ENCODE measurements at places on chromosomes 5 and 9. TPM values are rescaled to one million over a fixed set of nuclear protein-coding genes. Genes with fewer than 3 reads are reported as not detected.

AGXT2 gene
- total RNA-seq: not detected

IFNK gene
- total RNA-seq: not detected

SCGB3A2 gene
- not detected for total RNA-seq

SEMA5A gene
- total RNA-seq: 0.57 TPM

MYMK gene
- total RNA-seq: not detected

ACOT12 gene
- not detected for total RNA-seq

ARL14EPL gene
- not detected for total RNA-seq

AIF1L gene
- 17.7 TPM for total RNA-seq

REEP2 gene
- 8.9 TPM for total RNA-seq

SHOC1 gene
- not detected for total RNA-seq

TAF11L5 gene
- not detected for total RNA-seq

ZBTB6 gene
- total RNA-seq: 6.1 TPM

PCA3 gene
- total RNA-seq: not detected

PDE8B gene
- not detected for total RNA-seq

- peak; percentile 16 for DNase-seq
Observed at GRCh38 chr5:25414742-25415141, 770.0 kb upstream of the CDH10 start.

GRCh38 chr5:67643536-67643935 is 446.9 kb upstream of the CD180 start:
- no peak for DNase-seq

DNA sequence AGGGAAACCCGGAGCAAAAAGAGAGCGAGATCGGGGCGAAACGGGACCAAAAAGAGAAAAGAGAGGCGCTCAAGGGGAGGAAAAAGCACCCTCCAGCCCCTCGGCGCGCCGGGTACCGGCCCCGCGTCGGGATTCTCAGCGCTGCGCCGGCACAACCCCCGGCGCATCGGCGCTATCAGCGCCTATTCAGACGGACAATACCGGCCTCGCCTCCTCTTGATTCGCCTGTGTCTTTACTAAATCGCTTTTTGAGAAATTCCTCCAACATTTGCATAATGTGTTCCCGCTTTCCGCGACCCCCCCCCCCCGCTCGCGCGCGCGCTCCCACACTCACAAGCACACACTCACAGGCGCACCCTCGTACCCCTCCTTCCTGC is 578 bp downstream of the LHX6 start:
- no peak for DNase-seq

- no peak for DNase-seq
Observed at GRCh38 chr9:135707252-135708138, 5.5 kb downstream of the KCNT1 start.

DNA sequence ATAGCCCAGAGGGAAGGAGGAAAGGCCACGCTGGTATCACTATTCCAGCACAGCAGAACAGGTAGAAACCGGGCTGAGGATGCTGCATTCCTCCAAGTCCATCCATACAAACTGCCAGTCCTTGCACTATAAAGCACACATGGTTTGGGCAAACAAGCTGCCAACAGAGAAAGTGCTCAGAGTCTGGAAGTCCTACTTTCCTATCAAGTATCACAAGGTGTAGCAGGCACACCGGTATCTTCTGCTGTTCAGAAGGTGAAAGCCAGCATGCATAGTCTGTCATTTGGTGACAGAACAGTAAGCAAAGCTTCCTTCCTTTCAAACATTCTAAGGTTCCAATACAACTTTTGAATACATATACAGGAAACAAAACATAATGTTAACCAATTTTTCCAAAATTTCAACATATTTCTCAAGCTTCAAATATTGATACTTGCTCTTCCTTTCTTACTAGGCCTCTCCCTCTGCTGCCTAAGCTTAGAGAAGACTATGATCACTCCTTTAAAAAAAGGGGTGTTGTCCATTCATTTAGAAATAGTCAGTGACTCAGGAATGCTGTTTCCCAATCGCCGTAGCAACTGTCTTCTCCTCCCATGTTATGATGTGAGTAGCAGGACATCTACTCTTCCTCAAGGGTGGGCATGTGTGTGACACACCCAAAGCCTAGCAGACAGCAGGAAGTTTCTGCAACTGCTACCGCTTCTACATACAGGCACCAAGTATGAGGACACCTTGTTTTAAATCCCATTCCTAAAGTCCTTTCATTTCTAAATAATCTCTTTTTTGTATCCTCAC is 14.7 kb downstream of the DIAPH1 start:
- peak; percentile 81 for DNase-seq

DNA sequence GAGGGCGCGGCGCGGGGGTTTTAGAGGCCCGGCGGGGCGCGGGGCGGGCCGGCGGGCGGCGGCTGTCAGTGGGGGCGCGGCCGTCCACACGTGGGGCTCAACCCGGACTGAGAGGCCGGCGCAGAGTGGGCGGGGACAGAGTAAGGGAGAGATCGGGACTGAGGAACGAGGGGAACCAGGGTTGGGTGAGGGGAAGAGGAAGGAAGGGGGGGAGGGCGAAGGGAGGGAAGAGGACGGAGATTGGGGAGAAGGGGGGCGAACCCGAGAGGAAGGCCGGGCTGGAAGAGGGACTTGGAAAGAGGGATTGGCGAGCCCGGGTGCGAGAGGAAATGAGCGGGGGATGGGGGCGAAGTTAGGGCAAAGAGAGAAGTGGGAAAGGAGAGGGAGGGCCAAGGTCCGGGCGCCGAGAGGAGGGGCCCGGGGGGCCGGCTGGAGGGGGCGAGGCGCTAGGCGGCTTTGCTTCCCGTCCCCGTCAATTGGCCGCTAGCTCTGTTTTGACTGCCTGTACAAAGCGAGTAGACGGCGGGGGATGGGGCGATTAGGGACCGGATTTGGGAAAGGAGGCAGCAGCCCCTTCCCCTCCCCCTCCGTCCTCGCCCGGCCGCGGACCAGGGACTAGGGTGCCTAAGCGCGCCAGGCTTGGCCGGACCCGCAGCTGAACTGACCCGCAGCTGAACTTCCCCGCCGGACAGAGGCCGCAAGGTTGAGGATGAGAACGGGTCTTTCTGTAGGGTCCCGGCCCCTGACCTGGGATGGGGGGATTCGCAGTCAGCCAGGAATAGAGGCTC is 399 bp upstream of the FBN2 start:
- DNase-seq: no peak

DNA sequence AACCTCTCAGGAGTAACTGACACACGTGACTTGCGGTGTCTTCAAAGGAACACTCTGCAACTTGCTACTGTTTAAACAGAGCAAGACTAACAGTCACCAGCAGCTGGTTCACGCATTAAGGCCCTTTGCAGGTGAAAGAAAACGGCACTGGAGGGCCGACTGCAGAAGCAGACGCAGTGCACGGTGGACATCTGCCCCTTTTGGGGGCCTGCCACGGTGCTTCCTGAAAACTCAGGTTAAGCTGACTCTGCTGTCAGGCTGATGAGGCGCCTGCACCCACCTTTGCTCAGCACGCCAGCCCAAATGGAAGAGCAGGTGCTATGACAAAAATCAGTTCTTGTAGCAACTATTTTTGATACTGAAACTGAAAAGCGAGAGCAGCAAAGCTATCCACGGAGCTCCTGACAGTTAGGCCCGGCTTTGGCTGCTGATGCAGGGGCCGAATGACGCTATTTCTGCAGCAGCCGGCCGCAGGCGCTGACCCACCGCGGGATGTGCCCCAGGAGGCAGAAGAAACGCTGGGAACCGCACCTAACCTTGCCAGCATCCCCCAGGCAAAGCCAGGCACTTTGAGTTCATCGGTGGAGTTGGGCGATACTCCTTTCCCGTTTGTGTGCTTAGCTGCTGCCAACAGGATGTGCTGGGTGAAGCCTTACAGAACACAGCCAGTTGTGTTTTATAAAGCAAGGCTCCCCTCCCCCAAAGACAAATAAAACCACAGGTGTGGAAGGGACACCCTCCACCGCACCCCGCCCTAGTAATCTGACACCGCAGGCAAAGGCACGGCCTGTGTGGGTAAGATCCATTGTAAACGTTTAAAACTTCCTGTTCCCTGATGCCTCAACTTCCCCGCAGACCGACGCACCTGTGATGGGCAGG is 21.1 kb upstream of the TERT start:
- peak; percentile 10 for DNase-seq

GRCh38 chr5:10145923-10146401 is 103.7 kb downstream of the ATPSCKMT start:
- peak; percentile 24 for DNase-seq

DNA sequence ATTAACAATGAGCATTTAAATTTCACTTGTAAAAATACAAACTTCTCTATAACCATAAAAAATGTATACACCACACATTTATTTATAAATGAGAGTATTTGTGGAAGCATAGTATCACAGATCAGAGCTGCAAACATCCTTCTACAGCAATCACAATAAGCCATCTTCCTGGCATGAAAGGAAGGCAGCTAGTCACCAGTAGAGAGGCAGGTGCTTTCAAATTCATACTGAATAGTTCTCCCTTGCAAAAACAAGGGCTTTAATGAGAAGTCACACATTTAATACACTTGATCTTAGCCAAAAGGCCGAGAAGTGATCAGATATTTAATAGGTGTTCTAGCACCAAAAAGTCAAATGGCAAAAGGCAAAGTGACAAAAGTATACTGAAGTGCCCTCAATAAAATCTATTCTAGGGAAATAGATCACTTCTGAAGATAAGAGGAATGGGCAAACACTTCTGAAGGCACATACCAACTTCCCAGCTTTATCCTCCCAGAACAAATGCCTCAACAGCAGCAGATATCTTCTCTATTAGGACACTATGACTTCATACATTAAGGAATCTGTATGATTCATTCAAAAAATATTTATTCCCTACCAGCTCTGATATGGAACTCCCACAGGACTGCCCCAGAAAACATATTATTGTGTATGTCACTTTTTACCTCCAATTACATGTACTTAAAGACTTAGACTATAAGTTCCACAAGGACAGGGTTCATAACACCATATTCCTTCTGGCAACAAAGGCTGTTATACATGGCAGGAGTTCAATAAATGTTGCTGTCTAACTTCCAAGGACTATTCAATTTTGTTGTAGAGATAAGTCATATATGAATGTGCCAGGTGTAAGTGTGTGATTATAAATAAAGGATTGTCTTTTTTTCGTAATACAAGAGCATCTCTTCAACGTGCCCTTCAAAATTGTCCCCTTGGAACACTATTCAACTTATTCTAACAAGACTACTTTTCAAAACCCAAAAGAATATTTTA is 31.7 kb downstream of the MAPKAP1 start:
- DNase-seq: peak; percentile 69

DNA sequence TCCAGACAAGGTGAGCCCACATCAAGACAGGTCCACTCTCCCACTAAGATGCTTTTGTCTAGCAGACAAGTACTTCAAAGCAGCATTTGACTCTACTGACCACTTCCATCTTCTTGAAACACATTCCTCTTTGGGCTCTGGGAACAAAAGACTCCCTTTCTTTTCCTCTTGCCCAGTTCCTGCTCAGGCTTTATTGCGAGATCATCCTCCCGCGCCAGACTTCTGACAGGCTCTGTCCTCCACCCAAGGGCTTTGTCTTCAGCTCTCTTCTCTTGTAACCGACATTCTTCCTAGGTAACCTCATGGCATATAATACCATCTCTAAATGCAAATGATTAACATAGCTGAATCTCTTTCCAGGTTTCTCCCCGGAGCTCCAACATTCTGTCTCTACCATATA is 85.8 kb downstream of the NUDT12 start:
- no peak for DNase-seq

- no peak for DNase-seq
Observed at GRCh38 chr5:119361594-119362125, 5.8 kb downstream of the TNFAIP8 start.

DNA sequence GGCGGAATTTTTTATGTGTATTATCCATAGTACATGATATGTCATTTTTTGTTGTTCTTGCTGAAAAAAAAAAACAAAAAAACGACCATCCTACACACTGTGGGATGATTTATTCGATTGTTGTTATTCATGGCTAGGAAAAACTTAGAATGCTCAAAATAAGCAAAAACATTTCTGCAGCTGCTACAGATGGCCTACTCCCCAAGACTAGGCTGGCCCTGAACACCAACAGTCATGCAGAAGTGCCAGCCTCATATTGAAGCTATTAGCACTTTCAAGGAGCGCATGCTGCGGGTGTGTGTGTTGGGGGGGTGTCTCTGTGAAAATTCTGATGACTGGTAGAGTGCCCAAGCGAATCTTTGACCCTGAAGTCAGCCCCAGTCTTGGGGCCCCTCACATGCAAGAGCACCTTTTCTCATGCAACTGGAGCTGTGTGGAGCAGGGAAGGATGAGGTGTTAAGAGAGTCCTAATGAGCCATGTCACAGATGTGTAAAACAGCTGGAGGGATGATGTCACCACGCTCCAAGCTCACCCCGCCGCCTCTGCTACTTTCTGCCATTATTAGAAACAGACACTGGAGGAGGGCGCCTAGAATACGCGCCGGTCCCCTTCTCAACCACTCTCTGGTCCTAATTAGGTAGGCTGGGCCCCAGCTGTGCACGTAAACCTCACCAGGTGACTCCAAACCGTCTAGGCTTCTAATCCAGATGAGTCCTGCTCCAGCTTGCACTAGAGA is 61.0 kb upstream of the SMIM23 start:
- DNase-seq: no peak

GRCh38 chr5:91052977-91053740 is 330.0 kb downstream of the ARRDC3 start:
- DNase-seq: no peak

DNA sequence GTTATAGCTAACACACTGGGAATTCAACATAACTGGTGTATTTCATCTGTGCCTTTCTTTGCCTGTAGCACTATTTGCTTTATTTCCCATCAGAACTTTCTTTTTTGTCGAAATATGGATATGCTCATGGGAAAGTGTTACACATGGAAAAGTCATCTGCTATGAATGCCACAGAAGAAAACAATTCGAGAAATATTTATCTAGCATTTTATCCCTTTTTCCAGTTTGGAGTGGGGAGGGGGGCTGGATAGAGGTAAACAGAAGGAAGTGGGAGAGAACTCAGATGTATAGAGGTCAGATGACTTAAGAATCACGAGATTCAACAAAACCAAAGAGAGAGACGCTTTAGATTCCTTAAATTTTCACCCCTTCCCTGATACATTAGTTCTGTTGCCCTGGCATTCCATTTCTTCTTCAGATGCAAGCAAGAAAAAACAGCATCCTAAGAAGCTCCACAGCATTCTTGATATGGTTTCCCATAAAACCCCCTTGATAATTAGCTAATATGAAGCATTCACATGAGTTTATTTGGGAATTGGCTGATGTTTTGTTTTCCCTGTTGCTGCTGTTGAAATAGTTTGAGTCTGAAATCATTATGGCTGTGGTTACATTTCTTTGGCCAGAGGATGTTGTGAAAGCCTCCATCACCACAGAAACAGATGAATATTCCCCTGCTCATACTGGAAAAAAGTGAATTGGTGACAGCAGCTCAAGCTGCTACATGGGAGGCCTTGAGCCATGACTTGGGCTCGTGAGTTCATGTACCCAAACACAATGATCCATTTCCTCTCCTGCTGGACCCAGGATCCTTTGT is 335.8 kb upstream of the DAB2 start:
- peak; percentile 16 for DNase-seq

DNA sequence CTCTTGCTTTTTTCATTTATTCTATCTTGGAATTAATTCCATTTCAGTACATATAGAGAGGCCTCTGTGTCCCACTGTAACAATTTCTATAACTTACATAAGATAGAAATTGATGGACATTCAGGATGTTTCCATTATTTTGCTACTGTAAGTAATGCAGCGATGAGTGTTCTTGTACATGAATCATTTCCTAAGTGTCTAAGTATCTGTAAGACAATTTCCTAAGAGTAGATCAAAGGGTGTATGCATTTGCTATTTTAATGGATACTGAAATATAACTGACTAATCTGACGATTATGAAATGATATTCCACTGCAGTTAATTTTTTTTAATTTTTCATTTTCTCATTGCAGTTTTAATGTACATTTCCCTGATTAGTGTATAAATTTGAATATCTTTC is 23.0 kb upstream of the RBM22 start:
- no peak for DNase-seq

GRCh38 chr9:109427886-109428285 is 70.2 kb downstream of the PTPN3 start:
- DNase-seq: no peak
